Activated naive CD8-positive, alpha-beta T cell treated with anti-CD3 and anti-CD28 coated beads for 36 hours (primary cell): ENCODE measurements at places on chromosomes 7 and 10. TPM values are rescaled to one million over a fixed set of nuclear protein-coding genes. Genes with fewer than 3 reads are reported as not detected.

Gene TMEM229A
- total RNA-seq: not detected

Gene AGMO
- total RNA-seq: not detected

Gene NUB1
- 51.2 TPM for total RNA-seq

Gene NOBOX
- total RNA-seq: not detected

Gene ARID5B
- 17.1 TPM for total RNA-seq

Gene CD36
- total RNA-seq: not detected

Gene NFE2L3
- total RNA-seq: 35.2 TPM

Gene UCMA
- total RNA-seq: not detected

Gene C10orf105
- 0.24 TPM for total RNA-seq

Gene BAMBI
- total RNA-seq: 0.44 TPM

Gene RBP3
- not detected for total RNA-seq

Gene SMC3
- 76.5 TPM for total RNA-seq

DNA sequence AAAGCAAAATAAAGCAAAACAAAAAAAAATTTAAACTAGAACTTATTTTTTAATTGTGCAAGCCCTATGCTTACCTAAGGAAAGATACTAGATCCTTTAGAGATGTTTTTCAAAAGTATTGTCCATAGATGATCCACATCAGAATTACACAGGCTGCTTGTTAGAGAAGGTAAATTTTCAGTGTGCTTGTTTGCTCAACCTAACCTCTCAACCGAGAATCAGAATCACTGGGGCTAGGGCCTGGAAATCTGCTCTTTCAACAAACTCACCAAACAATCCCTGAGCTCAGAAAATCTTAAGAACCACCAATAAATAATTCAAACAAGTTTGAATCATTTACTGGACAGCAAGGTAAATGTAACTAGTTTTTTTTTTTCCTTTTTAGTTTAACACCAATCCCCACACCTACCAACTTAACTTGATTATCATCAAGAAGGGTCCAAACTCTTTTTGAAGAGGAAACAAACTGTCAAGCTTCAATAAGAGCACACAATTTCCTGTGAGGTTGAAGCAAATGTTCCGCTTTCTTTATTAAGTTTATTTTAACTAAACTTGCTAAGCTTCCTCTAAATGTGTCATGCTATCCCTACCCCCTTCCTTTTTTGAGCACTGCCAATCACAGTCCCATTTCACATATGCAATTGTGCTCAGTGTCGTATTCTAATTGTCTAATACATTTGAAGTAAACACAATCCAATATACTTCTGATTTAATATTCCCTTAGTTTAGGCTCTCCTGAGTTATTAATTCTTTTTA, 7.4 kb upstream of the TSPAN33 start:
- DNase-seq: no peak

DNA sequence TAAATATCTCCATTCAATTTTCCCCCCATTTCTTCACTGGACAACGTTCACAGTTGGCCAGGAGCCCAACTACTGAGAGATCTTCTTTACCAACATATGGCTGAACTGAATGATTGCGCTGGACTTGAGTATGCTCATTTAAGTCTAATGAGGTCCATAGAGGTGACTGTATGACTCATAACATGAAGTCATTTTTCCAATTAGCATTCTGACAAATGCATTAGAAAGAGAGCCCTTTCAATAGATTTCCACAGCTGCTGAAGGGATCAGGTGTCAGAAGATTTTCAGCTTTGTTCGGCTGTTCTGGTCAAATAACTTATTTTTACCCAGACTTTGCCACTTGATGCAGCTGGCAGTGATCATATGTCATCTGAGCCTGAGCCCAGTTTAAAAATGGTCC, 438.0 kb downstream of the ETV1 start:
- no peak for DNase-seq

DNA sequence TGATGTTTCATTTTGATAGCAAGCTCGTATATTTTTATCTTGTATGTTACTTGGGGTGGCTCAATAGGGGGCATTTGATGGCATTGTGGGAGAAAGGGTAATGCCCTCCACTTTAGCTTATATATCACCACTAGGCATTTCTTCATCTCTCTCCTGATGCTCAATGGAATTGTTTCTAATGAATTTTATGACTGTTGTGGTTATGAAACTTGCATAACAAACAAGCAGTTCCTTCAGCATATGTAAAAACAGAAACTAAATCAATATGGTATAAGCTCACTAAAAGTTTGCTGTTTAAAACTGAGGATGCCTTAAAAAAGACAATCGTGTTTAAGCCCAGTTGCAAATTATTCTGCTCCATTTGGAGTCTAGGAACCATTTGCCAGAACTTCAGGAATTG, 75.5 kb downstream of the CDK14 start:
- no peak for DNase-seq

GRCh38 chr7:47453093-47454061, 128.5 kb downstream of the TNS3 start:
- no peak for DNase-seq

- peak; percentile 66 for DNase-seq
These were observed 3.2 kb downstream of the SFMBT2 start for GRCh38 chr10:7407368-7408290.

DNA sequence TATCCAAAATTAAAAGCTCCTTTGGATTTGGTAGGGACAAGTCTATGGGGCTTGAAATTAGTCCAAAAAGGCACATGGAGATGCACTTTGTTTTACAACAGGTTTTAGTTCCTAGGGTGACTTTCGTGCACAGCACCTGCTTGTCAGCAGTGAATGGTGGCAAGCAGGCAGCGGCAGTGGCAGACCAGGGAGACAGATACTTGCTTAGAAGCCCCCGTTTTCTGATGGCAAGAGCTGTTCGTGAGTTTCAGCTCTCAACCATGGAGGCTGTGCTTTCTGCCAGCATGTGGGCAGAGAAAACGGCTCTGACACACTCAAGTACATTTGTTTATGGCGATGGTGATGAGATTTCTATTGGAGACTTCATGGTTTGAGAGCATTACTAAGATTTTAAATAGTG, 61.7 kb upstream of the SHH start:
- no peak for DNase-seq

DNA sequence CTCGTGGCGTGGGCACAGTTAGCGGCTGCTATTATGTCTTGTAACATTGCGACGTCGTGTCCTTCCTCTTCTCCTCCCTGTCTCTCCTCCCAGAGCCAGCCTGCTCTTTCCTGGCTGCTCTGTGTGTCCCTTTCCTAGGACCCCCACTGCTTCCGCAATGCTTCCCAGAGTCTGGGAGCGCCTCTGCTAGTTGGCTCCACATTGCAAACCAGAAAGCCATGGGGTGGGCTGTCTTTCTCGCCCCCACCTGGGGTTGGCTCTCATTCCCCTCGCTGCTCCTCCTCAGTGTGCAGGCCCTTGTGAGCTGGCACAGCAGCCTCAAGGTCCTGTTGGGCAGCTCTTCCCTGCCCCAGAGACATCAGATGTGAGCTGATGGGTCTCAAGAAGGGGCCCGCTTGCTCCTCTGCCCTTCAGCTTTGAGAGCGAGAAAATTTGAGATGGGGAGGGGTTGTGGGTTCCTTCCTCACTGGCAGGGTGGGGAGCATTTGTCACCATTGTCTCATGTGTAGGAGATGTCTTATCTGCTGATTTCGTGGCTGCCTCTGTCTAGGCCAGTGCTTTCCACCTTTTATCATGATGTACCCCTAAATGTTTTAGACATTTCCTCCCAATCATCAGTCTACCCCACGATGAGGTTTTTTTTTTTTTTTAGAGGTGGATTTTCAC, 3.3 kb downstream of the ADAMTS14 start:
- DNase-seq: no peak

DNA sequence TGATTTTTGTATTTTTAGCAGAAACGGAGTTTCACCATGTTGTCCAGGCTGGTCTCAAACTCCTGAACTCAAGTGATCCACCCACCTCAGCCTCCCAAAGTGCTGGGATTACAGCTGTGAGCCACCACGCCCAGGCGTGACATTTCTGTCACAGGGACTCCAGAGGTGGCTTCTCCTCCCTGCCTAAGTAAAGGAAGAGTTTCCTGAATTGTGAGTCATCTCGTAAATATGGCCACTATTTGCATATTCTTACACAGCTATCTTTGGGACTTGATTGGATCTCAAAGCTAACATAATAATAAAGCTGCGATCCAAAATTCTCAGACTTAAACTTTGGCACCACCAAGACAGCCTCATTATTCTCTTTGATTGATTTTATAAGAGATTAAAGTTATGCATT, 50.1 kb downstream of the ADARB2 start:
- DNase-seq: no peak

DNA sequence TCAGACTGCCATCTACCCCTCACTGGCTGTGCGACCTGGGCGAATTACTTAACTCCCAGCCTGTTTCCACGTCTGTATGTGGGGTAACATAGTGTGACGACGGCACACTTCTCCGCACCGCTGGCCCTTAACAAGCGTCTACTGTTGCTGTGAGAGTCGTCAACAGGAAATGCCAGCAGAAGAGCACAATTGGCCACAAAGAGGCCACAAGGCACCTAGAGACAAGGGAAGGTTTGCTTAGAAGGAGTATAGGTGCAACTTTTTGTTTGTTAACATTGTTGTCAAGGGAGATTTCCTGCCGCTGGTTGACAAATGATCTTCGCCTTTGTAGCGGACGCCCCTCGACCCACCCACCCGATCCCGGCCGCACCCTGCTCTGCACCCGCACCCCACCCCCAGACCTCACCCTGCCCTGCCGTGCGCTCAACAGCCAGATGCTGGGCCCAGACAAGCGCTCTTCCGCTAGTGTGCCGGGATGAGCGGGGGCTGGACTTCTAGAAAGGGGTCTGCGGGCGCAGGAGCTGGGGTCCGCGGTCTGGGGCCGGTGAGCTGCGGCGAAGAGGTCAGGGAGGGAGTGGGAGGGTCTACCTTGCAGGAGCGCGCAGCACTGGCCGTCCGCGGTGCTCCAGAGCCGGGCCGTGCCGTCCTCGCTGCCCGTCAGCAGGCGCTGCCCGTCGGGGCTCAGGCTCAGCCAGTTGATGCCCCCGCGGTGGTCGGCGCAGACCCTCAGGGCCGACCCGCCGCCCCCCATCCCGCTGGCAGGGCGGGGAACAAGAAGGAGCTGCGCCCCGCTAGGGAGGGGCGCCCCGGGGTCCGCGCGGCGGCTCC, 785 bp downstream of the WDR86 start:
- no peak for DNase-seq

DNA sequence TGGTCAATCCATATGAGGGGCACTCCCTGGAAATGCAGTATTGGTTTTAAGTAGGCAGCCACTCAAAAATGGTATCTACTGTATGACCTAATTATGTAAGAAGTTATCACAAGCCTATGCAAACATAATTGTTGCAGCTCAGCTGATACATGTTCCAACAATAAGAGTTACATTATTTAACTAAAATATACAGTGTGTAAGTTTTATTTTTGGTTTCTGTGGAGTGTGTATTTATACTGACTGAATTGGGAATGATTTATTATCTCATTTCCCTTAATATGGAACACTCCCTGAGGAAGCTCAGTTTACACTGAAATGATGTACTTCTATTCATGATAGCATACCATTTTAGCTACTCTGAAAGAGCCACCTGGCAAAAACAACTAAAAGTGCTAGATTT, 2.6 kb upstream of the ING3 start:
- no peak for DNase-seq
